ENCODE measurements at places on chromosomes 1 and 21.

DNA sequence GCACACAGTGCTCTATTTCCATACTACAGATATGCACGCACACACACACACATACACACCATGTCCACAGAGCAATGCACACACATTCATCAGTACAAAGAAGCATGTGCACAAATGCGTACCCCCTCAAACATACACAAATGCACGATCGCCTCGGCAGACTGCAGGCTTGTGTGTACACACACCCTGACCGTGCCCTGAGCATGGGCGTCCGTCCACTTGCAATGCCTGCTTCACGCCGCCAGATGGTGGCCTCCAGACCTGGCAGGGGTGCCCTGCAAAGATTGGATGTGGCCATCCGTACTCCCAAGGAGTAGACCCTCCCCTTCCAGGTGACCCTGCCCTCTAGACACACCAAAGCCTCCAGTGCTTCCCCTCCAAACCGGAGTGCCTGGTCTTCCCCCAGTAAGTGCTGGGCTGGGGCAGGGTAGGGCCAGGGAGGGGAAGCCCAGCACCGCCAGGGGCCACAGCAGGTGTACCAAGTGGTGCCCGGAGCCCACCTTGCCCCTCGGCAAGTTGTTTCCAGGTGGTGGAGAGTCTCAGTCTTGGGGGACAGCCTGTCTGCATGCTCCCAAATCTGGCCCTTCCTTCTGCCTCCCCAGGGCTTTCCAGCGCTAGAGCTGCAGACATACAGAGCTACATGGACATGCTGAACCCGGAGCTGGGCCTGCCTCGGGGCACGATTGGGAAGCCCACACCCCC is 20.6 kb downstream of the ESPN start:
- H3K36me3 ChIP-seq: no peaks in the 10 kb centered on the region
- peaks cover 25% of the 10 kb centered on the region for H3K4me1 ChIP-seq
- no peak overlapping the region for H3K27ac ChIP-seq
- no peak overlapping the region for H3K4me3 ChIP-seq
- H3K27me3 ChIP-seq: peaks cover 17% of the 10 kb centered on the region

- H3K4me3 ChIP-seq: no peak overlapping the region
- peaks cover 8% of the 10 kb centered on the region for H3K4me1 ChIP-seq
- no peak for DNase-seq
- H3K36me3 ChIP-seq: no peaks in the 10 kb centered on the region
Measured at GRCh38 chr1:25148673-25149300, 83.5 kb downstream of the SYF2 start.

DNA sequence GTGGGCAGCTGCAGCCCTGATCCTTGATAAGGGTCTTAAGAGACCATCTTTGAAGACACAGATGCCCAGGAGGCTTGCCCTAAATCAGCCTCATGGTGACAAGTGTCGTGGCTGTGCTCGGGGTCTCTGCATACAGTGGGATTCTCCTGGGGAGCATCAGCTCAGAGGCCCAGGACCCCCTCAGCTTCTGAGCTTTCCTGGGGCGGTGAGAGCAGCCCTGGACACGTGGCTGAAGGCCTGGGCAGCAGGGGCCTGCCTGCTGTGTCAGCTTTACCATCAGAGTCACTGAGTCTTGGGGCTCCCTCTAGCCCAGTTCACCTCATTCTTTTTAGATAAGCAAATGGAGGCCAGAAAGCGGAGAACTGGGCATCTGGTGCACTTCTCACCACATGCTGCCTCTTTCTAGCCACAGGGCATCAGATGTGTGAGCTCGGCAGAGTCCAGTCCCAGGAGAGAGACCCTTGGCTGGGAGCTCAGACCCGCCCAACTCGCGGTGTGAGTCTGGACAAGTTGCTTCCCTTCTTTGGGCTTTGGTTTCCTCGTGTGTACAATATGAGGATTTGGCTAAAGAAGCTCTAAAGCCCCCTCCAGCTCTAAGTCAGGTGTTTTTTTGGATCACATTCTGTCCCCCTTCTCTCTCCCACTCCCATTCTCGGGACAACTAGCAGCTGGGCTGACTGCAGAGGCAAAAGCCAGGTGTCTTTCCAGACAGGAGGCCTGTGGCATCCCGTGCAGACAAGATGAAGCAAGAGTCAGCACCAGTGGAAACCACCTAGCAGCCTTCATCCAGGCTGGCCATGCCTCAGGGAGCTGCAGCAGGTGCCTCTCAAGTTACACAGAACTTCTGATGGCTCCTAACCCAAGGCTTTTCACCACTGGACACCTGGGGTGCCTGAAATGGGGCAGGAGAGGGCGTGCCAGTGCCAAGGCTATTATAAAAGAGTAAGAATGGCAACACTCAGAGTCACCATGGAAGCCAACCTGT is 119.1 kb downstream of the KCNN3 start:
- no peak for DNase-seq
- no peaks in the 10 kb centered on the region for H3K27me3 ChIP-seq
- no peak overlapping the region for H3K27ac ChIP-seq
- no peak overlapping the region for H3K4me3 ChIP-seq

DNA sequence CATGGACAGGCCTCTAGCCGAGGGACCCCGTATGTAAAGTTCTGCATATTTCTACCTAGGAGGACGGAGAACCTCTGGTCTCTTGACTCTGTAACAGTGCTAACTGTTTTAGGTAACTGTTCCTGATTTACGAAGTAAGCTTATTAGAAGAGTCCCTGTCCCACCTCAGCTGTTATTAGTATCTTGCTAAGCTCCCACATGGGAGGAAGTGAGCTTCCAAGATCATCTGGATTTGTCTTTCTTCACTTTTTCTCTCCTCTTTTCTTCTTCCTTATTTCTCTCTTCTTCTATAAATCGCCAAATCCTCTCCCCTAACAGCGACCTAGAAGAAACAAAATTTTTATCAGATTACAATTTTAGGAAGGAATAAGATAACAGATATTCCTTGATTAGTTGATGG is 4.4 kb downstream of the CD53 start:
- no peaks in the 10 kb centered on the region for H3K36me3 ChIP-seq
- DNase-seq: no peak
- H3K27ac ChIP-seq: no peak overlapping the region
- H3K4me1 ChIP-seq: peaks cover 8% of the 10 kb centered on the region
- no peak overlapping the region for H3K4me3 ChIP-seq
- no peaks in the 10 kb centered on the region for H3K27me3 ChIP-seq

Measured in thyroid gland (tissue), 4 donors.